ENCODE measurements at places on chromosomes 5 and 9. TPM values are rescaled to one million over a fixed set of nuclear protein-coding genes. Genes with fewer than 3 reads are reported as not detected.

Gene SHB
- total RNA-seq = 30.5 TPM

Gene ZMAT2
- 47.0 TPM for total RNA-seq

GRCh38 chr5:119022017-119022745 is 33.8 kb upstream of the DTWD2 start:
- peak; percentile 25 for DNase-seq

Gene SVEP1
- 29.8 TPM for total RNA-seq

Gene F2R
- 27.7 TPM for total RNA-seq

DNA sequence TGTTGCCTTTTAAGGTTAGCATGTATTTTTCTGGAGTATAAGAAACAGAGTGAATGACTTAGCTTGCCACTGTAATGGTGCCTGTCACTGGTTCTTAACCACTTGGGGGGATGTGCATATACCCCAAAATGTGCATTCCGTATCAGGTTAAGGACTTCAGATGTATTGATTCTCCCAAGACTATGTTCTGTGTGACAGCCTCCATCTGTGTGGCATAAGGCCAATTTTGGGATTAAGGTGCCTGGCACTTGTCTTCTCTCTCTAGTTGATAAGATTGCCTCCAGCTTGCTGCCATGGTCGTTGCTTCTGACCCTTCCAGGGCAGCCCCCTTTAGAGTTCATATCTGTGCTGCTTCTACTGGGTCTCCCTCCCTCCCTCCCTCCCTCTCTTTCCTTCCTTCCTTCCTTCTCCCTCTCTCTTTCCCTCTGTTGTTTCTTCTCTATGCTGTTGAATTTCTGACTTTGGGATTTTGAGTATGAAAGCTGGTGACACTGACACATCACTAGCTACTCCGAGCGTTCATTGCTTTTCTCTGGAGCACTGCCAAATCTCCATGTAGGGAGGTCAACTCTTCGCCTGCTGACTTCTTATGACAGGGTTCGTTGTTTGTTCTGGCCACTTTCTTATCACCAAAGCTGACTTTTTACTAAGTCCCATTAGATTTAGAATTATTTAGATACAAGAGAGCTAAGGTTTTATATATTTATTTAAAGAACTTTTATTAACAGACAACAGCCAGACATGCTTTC is 31.0 kb downstream of the TNFAIP8 start:
- no peak for DNase-seq

Gene PRDM9
- not detected for total RNA-seq

DNA sequence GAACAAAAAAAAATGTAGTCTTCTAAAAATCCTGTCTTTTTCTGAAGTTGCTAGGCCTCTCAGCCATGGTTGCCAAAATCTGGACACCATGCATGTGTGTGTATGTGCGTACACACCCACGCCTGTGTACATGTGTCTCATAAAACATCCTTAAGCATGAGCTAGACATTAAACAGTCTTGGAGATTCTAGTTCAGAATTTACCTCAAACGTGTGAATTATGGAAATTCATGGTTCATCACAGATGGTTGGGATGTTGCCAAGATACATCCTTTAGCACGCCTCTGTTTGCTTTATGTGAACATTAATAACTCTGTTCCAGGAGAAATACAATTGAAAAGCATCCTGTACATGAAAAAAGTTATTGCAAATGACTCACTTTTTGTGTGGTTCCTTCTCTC is 53.0 kb downstream of the F2RL2 start:
- no peak for DNase-seq

Gene PCDHGB2
- 1.7 TPM for total RNA-seq

Gene BBLN
- 63.3 TPM for total RNA-seq

DNA sequence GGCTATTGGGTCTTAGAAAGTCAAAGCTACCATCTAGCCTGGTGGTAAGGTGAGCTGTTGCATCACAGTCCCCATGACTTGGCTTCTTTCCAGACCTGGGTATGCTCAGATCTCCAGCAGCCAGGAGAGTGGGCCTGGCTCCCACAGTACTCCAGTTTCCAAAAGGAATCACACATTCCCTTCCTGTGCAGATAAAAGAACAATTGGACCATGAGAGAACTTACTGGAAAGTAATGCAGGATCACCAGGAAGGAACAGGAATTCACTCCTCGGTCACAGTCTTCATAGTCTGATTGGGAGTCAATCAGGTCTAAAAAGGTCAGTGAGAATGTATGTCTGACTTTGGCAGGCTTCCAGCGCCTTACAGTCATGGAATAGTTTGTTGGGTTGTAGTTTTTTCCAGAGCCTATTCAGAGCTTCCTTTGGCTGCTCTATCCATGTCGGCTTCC is 47.8 kb upstream of the CD180 start:
- no peak for DNase-seq

Gene DPYSL3
- total RNA-seq = 4.7 TPM

DNA sequence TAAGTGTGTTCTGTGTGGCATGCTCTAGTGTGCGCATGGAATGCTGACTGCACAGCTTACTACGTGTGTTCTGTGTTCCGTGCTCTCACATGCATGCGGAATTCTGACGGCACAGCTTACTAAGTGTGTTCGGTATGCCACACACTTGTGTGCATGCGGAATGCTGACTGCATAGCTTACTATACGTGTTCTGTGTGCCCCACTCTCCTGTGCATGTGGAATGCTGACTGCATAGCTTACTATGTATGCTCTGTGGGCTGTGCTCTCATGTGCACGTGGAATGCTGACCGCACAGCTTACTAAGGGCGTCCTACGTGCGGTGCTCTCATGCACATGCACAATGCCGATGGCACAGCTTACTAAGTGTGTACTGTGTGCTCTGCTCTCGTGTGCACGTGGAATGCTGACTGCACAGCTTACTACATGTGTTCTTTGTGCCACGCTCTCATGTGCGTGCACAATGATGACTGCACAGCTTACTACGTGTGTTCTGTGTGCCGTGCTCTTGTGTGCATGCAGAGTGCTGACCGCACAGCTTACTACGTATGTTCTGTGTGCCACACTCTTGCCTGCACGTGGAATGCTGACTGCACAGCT is 548.9 kb downstream of the IRX1 start:
- DNase-seq = no peak

Gene CDC25C
- 0.67 TPM for total RNA-seq

DNA sequence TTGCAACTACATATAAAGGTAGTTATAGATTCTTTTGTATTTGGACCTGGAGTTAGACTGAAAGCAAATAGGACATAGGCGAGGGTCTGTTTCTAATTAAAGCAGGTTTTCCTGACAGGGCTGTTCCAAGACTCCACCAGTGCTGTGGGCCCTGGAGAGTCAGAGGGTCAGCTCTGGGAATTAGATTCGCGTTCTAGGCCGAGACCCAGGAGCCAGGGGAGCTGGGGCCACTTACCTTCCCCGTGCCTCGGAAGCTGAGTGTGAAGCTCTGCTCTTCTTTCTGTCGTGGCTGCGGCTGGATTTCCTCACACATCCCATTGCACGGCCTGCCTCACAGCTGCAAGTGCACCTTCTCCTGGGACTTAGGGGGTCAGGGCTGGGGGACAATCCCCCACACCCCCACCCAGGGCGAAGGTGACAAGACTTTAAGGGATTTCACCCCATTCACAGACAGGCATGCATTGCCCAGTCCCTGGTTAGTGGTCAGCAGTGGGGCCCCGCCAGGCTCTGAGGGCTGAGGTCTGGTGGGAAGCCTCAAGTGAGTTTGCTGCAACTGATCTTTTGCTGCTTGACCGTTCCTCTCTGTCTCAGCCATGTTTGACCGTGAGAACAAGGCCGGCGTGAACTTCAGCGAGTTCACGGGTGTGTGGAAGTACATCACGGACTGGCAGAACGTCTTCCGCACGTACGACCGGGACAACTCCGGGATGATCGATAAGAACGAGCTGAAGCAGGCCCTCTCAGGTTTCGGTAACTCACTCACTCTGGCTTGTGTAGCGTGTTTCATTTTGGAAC is 15.3 kb upstream of the AHRR start:
- no peak for DNase-seq

DNA sequence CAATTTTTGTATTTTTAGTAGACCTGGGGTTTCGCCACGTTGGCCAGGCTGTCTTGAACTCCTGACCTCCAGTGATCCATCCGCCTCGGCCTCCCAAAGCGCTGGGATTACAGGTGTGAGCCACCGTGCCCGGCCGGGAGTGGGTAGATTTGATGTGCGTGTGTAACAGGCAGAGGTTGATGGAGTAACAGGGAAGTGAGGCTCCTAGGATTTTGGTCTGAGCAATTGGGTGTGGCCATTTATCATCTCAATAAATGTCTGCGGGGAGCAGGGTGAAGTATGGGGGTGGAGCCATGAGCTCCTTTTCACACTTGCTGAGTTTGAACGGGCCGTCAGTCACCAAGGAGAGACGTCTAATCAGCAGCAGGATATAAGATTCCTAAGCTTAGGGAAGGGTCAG is 1.2 kb upstream of the REXO4 start:
- no peak for DNase-seq

- peak; percentile 28 for DNase-seq
Observed at GRCh38 chr5:173855162-173855994, 32.8 kb upstream of the CPEB4 start.

DNA sequence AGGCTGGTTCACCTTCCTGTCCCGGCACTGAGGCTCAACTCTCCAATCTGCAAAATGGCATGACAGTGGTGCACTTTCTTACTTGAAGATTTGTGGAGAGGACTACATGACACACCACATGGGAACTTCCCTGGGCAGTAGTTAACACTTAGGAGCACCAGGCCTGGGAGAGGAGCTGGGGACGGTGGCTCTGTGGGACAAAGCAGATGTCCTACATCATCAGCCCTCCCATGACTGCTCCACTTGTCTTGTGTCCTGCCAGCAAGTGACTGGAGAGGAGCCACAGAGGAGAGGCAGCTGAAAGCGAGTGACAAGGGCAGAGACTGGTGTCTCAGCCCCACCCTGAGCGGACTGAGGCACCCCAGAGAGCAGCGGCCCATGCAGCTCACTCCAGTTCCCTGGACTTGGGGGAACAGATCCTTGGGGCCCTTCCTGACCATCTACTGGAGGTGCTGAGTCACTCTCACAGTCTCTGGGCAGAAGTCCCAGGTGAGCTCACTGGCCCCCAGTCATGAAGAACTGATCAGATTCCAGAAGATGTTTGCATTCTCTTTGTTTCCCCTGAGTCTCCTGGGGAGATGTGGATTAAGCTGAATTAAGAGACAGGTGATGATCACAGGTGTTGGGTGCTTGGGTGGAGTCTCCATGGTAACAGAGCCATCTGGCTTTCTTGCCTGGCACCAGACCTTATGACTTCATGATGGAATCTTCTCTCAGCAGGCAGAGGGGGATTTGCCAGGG is 13.2 kb upstream of the SLC25A48 start:
- peak; percentile 31 for DNase-seq

GRCh38 chr5:133870661-133871060 is 97.8 kb downstream of the C5orf15 start:
- peak; percentile 7 for DNase-seq

Gene TPPP
- 0.50 TPM for total RNA-seq

Gene PDE6A
- total RNA-seq = 0.07 TPM

Gene HCN1
- not detected for total RNA-seq

DNA sequence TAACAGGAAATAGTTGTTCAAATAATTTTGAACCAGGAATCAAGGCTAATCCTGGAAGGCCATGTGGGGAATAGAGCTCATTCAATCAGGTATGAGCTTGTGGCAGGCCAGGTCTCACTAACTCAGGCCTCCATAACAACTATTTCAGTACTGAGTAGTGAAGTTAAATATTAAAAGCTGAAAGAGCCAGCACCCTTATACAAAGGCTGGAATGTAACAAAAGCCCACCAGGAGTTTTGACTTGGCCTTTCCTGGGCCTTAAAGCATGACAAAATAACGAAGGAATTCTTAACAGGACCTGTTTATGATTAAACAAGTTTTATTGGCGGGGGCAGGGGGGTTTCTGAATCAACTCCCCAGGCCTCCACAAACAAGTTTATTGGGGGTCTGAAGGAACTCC is 1146.7 kb downstream of the CDH9 start:
- no peak for DNase-seq

DNA sequence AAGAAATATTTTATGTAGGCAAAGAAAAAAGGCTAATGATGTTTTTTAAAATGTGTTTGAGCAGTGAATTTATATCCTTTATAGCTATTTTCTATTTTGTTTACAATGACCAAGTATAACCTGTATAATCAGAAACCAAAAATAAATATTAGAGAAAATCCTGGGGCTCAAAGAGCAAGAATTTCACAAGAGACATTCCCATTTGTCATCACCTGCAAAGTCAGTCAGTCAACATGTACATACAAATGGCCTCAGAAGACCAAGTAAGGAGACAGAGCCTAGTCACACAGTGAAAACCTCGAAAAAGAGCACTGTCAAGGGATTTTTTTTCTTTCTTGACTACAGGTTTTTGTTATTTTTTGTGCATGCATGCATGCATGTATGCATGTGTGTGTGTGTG is 231.4 kb downstream of the GLIS3 start:
- DNase-seq = peak; percentile 22

DNA sequence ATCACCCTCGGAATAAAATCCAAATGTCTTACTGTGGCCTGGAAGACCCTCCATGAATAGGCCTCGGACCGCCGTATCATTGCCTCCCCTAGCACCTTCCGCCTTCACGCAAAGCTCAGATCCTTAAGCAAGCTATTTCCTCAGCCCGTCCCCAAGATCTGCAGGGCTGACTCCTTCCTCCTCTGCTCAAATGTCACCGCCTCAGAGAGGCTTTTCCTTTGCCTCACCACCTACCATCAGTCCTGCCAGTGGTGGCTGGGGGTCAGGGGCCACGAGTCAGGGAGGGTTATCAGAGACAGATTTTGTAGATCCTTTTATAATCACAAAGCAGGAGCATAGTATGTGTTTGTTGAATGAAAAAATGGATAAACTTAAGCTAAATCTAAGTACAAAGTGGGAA is 74.4 kb upstream of the KIF2A start:
- no peak for DNase-seq

- DNase-seq = no peak
Observed at GRCh38 chr5:78109891-78110324, 184.6 kb downstream of the AP3B1 start.

DNA sequence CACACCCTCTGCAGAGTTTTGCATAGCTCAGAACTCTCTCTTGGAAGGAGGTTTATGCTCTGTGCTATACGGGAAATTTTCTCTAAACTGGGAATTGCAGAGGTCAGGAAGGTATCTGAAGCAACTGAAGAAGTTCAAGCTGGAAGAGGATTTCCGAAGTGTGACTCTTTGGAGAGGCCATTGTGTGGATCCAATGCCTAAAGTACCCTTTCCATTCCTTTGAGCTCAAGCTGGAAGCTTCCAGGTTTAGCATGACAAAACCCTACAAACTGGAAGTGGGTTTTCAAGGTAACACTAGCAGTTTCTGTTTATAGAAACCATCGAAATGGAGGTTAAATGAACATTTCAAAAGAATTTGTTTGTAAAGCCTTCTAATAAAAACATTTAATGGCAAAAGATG is 187.1 kb downstream of the CFAP90 start:
- no peak for DNase-seq
